ENCODE measurements at places on chromosomes 2 and 18.

GRCh38 chr2:200352636-200353035, 46.1 kb downstream of the SPATS2L start:
- no peak for DNase-seq

GRCh38 chr18:8001711-8002301, 434.7 kb downstream of the PTPRM start:
- DNase-seq = no peak

- no peak for DNase-seq
Observed at GRCh38 chr2:70905443-70906421, 30.0 kb upstream of the ATP6V1B1 start.

DNA sequence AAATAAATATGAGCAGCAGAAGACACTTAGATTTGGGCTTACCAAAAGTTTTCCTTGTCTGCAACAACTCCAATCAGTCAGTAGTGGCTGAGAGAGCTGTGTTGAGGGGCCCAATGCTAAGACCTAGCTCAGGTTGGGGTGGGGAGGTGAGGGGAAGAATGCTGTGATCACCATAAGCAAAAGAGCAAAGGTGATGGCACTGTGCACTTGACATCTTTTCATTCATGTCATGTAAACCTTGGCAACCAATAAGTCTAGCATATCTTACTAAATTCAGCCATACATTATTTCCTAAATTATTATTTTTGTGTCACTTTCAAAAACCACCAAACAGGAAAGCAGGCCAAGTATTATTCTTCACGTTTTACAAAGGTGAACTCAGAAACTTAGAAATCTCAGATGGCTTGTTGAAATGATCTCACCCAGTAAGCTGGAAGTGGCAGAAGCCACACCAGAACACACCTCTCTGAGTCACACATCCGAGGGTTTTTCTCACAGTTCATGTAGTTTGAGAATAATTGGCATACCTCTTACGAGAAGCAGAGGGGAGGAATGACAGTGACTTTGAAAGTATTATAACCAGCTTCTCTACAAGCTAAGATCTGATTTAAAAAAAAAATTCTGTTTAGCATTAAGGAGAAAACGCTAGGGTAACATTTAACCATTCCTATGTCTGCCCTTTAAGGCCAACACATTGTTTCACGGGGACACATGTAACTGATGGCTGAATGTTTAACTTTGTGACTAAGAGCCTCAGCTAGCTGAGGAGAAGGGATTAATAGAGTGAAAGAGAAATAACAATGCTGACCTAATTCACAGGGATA, 43.3 kb upstream of the SETBP1 start:
- peak; percentile 3 for DNase-seq

DNA sequence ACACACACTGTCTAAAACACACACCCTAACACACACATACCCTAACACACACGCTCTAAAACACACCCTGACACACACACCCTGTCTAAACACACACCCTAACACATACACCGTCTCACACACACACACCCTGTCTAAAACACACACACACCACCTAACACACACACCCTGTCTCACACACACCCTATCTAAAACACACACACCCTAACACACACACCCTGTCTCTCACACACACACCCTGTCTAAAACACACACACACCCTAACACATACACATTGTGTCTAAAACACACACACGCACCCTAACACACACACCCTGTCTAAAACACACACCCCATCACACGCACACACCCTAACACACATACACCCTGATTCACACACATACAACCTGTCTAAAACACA, 54.1 kb downstream of the HDAC4 start:
- DNase-seq = no peak

GRCh38 chr18:27794181-27794926, 382.6 kb downstream of the CDH2 start:
- no peak for DNase-seq

DNA sequence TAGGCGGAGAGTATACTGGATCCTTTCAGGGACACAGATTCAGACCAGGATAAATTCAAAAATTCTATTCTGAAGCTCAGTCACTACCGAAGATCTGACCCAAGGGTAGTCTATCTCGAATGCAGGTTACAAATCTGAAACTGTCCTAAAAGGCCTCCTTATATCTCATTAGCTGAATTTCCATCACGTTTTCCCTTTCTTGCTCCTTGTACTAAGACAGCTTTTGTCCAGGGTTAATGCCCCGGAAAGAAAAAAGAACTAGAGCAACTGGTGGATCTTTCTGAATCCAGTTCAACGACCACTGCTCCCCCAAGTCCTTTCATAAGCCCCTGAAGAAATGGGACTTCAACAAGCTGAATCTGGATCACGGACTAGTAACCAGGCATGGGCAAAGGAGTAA, 97.5 kb upstream of the CCDC85A start:
- no peak for DNase-seq

DNA sequence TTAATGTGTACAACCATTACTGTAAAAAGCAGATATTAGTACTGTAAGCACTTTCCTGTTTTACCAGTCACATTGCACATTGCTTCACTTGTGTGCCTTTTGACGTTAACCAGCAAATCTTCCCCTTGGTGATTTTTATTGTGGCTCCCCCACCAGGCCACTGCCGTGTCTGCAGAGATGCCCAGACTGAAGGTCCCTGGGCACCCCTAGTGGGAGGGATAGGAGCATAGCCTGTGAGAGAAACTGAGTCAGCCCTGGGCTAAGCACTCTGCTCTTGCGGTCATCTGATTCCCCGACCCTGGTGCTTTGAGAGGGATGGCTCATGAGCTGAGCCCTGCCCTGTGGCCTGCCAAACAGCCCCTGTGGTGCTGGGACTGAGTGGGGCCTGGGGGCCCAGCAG, 73.4 kb downstream of the INPP4A start:
- peak; percentile 71 for DNase-seq

DNA sequence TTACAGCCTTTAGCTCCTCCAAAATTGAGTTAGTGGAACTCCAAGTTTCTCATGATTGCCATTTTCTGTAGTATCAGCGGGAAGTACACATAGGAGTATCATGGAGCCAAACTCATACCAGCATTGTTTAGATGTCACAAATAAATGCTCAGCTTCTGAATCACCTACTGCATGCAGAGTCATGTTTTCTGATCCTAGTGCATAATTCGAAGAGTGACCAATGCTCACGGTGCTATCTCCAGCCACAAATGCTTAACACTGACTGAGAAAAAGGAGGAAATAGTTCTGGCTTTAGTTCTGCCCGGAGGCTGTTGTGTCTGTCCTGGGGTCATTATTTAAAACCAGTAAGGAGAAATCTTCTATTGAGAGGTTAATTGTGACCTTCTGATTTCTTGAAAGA, 45.4 kb upstream of the LRATD1 start:
- no peak for DNase-seq

- DNase-seq = no peak
Observed at GRCh38 chr2:119180892-119181291, 22.3 kb upstream of the C1QL2 start.

GRCh38 chr2:177908824-177909223, 163.8 kb downstream of the PDE11A start:
- no peak for DNase-seq

GRCh38 chr2:210963386-210963785, 407.0 kb downstream of the CPS1 start:
- DNase-seq = no peak

DNA sequence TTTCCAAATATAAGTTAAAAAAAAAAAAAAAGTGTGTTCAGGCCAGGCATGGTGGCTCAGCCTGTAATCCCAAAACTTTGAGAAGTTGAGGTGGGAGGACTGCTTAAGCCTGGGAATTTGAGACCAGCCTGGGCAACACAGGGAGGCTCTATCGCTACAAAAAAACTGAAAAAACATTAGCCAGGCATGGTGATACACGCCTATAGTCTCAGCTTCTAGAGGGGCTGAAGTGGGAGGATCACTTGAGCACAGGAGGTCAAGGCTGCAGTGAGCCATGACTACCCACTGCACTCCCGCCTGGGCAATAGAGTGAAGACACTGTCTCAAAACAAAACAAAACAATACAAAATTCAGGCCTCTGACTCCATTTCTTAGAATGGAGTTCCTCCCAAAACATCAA, 9.2 kb downstream of the USP37 start:
- DNase-seq = no peak

DNA sequence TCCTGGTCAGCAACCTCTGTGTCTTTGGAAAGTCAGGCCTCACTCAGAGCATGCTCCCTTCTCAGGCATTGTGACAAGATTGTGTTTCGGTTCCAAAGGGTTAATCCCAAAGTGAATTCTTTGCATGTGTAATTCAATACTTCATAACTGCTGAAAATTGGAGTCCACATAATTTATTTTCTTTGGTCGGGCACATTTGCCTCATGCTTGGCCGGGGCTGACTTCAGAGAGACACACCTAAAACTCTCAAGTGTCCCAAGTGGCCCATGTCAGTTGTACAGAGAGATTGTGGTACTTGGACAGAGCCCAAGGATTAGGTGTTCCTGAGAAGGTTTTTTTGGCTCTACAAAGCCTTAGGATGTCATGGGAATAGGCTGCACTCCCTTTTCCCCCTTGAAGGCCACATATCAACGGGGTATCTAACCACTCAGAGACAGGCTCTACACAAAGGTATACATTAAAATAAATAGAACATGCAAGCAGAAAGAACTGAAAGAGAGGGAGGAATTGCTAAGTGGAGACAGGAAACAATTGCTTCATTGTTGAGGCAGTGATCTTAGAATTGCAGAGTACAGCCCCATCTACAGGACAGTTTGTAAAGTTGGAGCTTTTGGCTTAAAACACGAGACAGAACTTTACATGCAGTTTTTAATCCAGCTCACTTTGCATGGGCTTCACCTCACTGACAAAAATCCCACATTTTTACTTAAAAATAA, 1232.3 kb upstream of the ZEB2 start:
- DNase-seq = peak; percentile 8

DNA sequence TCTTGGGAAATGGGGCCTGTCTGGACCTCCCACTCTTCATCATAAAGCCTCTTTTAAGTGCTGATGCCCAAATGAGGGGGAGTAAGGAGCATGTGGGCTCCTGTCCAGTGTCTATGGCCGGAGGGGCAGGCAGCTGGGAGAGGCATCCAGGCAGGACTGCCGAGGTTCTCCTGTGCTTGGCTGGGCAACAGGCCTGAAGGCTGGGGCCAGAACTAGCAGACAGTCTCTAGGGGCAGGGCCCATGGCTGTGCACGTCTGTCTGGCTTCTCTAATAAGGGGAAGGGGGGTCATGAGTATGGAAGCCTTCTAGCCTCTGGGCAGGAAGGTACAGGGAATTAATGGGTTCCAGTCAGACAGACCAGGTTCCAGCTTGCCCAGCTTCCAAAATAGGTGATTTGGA, 128.6 kb downstream of the SMAD2 start:
- no peak for DNase-seq

DNA sequence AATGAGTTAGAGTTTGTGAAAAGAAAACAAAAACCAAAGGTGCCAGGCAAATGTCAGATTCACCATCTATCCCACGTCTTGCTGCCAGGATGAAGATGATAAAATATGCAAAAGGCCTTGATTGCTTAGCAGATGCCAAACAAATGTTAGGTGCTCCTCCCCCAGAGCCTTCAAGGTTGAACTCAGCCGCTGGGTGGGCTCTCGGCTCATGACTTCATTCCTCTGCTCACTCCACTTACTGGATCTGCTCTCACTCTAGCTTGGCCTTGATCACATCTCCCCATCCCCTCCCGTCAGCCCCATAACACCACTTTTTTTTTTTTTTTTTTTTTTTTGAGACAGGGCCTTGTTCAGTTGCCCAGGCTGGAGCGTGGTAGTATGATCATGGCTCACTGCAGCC, 38.5 kb downstream of the SH2D6 start:
- DNase-seq = no peak

Measured in CD4-positive, alpha-beta T cell treated with Interleukin-10 for 1 hour (primary cell).